Naive B cell (primary cell): ENCODE measurements at places on chromosomes 12 and 14.

GRCh38 chr12:56983386-56983785, 23.0 kb downstream of the ZBTB39 start:
- no peak for DNase-seq

- no peak for DNase-seq
These were observed 84.7 kb downstream of the DACT1 start for GRCh38 chr14:58722441-58722840.

- DNase-seq = no peak
These were observed 12.6 kb upstream of the OR10P1 start for GRCh38 chr12:55624056-55624455.

GRCh38 chr12:4320497-4320852, 538 bp upstream of the TIGAR start:
- no peak for DNase-seq

- no peak for DNase-seq
These were observed 224.2 kb upstream of the PWP1 start for GRCh38 chr12:107461222-107461975.

- no peak for DNase-seq
These were observed 621.6 kb downstream of the CCER1 start for GRCh38 chr12:90333424-90333823.

- DNase-seq = no peak
These were observed 253.8 kb upstream of the E2F7 start for GRCh38 chr12:77319166-77319565.

DNA sequence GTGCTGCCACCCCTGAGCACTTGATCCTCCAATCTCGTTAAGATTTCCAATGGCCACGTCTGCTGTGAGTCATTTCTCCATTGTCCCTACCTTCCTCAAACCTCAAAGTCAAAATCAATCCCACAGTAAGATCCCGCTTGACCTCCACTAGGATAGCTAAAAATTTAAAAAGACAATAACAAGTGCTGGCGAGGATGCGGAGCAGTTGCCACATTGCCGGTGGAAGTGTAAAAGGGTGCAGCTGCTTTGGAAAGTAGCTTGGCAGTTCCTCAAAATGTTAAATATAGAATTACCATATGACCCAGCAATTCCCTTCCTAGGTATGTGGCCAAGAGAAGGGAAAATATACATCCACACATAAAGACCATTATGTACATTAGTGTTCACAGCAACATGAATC, 9.5 kb upstream of the BCL7A start:
- DNase-seq = no peak

- DNase-seq = no peak
These were observed 49.6 kb downstream of the GRIP1 start for GRCh38 chr12:66629138-66629870.

GRCh38 chr14:52026901-52027300, 37.6 kb downstream of the RTRAF start:
- no peak for DNase-seq

DNA sequence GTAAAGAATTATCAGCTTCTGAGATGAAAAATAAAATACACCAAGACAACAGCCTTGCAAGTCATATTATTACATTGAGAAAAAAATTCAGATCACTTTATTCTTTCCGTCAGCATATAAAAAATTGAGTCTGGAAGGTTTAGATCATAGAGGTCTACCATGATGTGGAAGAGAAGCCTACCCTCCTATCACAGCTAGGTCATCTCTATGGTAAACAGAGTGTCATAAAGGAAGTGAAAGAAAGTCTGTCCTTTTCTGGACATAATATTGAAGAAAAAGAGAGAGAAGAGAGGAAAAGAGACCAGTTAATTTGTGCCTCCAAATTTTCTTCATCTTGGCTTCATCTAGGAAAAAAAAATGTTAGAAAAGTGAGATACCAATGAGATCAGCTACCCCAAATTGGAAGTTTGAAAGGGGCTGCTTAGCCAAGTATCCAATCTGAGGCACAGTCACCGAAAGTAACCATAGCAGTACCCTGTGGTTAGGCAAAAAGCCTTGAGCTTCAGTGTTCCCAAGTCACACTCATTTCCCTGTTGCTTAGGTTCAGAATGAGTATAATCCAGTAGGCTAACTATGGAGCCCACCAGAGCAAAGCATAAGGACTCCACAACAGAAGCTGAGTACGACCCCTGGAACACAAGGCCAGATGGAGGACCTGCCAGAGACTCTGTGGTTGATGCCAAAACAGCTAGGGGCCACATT, 38.1 kb downstream of the DUSP6 start:
- DNase-seq = no peak

DNA sequence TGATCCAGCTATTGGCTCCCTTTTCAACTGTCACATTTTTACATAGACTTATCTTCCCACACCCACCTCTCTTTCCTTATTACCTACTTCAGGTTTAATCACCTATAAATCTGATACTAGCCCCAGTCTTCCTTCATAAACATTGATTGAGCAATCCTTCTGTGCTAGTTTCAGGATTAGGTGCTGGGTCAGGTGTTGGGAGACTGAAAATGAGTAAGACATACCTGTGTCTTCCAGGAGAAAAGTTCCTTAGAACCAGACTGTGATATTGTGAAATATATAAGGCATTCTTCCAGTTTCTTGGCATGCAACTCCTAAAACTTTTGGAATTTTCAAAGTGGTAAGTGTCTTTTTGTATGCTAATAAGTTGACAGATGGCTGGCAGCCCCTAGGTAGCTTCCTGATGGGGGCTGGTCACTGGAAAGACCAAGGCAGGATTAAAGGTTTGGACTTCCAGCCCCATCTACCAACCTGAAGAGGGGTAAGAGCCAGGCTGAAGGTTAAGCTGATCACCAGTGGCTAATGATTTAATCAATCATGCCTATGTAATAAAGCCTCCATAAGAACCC, 4.6 kb downstream of the ANO6 start:
- no peak for DNase-seq

GRCh38 chr14:51554953-51555352, 96.8 kb upstream of the FRMD6 start:
- DNase-seq = no peak

GRCh38 chr12:60391051-60391450, 795.2 kb downstream of the SLC16A7 start:
- DNase-seq = no peak

GRCh38 chr14:50783563-50783962, 47.4 kb downstream of the NIN start:
- DNase-seq = no peak

DNA sequence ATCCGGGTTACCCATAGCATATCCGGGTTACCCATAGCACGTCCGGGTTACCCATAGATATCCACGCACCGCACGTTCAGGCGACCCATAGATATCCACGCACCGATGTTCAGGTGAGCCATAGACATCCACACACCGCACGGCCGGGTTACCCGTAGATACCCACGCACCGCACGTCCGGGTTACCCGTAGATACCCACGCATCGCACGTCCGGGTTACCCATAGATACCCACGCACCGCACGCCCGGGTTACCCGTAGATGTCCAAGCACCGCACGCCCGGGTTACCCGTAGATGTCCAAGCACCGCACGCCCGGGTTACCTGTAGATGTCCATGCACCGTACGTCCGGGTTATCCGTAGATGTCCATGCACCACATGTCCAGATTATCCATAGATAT, 60.3 kb upstream of the SYT1 start:
- DNase-seq = no peak

- DNase-seq = no peak
These were observed 156.4 kb downstream of the ATP23 start for GRCh38 chr12:58097741-58098140.

DNA sequence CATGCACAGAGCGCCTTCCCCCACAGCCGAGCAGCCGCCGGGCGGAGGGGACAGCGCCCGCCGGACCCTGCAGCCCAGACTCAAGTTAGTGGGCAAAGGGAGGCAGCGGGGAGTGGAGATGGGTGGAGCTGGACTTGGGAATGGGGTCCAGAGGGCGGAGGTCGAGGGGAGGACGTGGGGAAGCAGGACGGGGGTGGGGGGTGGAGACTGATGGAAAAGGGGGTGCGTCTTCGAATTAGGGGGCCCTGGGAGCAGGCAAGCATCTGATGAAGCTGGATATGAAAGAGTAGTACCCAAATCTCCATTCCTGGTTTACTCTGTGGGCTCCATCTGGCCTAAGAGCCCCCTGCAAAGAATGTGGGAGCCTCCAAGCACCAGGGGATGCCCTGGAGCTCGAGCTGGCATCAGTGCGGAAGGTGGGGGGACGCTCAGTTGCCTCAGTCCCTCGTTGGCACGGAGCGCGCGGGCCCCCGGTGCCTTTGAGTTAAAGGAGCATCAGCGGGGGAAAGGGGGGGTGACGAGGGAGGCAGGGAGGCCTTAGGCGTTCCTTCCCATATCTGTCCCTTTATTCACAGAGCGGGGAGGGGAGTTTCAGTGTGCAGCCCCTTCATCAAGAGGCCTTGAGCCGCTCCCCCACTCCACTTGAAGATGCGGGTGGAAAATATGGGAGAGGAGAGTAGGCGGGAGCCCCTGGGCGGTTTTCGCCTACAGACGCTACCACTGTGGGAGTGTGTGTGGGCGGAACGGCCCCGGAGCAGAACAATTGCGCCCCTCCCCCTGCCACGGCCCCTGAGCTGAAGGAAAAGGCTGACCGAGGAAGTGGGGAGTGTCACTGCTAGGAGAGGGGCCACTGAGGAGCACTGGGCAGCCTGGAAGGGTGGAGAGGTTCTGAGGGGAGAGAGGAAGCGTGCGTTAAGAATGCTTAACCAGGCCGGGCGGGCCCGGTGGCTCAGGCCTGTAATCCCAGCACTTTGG, 644 bp downstream of the NAB2 start:
- peak; percentile 44 for DNase-seq

DNA sequence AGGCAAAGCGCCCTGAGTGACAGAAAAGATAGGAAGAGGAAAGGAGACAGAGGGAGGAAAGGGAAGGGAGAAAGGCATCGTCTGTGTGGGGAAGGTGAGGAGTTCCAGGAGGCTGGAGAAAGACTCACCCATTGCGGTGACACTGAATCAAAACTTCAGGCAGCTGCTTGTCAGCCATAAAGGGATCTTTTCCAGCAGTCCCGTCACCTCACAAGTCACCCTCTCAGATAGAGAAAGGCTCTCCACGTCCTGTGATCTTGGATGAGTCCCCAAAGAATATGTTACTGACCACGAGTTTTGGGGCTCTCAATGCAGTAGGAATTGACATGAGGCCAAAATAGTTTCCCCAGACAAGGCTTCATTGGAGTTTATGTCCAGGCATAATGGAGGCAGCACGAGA, 9.8 kb upstream of the GMFB start:
- DNase-seq = no peak
